ENCODE measurements at places on chromosomes 2 and 18.
A peak's percentile ranks its signal among the peaks of the same experiment; 100 is the strongest.

DNA sequence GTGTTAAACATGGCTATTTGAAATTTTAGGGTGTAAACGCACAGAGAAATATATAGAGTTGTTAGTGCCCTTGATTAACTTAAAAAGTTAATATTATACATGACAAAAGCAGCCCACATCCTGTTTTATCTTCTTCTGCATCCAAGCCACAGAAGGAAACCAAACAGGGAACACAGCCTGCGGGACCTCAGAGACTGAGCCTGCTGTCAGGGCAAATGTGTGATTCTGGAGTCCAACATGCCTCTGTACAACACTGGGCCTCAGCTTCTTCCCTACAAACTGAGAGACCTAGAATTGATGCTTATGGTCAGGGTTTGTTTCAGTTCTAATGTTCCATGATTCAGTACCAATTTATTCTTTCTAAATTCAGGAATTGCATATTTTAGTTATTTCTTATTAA is 404.7 kb downstream of the FBXO15 start:
- no peak for DNase-seq

DNA sequence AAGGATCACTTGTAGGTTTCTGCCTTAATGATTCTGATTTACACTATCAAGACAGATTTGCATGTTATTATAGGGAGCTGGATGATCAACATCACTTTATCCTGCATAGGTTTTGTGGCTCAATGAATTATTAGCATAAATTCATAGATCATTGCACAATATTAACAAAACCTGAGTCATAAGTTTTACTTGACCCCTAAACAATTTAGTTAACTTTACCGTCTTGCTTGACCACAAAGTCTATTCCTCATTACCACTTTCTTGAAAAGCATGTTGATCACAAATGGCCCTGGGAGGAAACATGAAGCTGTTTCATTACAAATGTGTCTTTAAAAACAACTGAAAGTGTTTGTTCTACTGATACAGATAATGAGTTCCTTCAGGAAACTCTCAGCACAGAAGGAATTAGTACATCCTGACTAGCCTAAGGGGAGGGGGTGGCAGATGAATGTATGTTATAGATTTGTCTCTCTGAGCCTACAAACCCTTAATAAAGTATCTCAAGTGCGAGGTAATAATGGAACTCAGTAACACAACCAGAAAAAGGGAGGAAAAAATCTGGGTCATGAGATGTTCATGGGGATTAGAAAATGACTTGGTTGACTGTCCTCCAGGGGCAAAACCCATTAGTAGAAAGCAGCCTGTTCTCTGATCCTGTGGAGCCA is 303.4 kb downstream of the PIK3C3 start:
- DNase-seq = no peak

- DNase-seq = no peak
These were observed 21.7 kb downstream of the ITGAV start for GRCh38 chr2:186611526-186611925.

DNA sequence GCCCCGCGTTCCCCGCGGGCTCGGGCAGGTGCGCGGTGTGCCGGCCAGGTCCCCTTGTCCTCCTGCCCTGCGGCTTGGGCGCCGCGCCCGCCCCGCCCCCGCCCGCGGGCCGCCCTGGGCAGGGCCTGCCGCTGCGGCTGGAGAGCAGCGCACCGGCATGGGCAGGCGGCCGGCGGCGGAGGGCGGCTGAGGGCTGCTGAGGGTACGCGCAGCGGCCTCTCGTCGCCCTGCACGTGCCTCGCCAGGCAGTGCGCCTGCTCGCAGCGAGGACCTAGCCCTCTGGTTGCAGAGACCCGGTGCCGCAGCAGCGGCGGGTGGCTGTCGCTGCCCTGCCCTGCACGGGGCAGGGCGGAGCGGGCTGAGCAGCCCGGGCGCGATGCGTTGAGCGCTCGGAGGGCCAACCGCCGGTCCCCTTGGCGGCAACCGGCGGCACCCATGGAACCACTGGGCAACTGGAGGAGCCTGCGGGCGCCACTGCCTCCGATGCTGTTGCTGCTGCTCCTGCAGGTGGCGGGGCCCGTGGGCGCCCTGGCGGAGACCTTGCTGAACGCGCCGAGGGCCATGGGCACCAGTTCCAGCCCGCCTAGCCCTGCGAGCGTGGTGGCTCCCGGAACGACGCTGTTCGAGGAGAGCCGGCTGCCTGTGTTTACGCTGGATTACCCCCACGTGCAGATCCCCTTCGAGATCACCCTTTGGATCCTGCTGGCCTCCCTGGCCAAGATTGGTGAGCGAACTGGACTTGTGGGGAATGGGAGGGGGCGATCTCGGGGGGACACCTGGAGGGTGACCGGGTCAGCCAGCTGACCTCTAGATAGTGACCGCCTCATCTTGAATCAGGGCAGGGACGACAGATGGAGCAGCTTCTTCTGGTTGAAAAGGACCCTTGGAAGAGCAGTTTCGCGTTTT is at the start of gene SLC9A2:
SLC9A2 (plus strand) TSS at position 140 of the 906 bp plus-strand sequence; CDS start at position 436, 296 bp downstream.
- DNase-seq = peak; percentile 21

DNA sequence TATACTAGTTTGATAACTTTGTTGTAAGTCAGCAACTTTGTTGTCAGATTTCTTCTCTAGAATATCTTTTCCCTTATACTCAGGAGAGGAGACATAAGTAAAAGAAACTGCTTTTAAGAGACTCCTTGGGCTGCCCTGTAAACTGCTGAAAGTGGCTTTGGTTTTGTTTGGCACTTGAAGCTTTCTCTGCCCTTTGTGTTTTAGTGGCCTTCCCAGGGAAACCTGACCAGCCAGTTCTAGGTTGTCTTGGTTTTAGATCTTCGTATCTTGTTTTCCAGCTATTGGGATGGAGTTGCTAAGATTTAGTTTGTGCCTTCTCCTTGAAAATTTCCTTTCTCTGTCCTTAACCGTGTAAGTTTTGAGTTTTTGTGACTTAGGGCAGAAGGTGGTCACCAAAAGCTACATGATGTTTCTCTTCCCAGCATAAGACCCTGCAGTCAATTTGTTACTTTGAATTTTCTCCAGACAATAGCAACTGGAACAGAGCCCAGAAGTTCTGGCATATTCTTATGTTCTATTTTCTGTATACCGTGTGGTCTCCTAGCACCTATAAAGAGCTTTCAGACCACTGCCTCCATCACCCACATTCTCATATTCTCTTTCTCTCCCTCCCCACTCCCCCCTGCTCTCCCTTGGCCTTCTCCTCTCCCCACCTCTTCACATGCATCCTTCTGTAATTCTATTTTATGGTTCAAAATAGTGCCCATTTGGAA is 81.1 kb downstream of the BOLA3 start:
- no peak for DNase-seq

- no peak for DNase-seq
These were observed 15.1 kb upstream of the NMUR1 start for GRCh38 chr2:231545105-231545902.

- DNase-seq = peak; percentile 59
These were observed 64.3 kb upstream of the EPAS1 start for GRCh38 chr2:46232860-46233259.

DNA sequence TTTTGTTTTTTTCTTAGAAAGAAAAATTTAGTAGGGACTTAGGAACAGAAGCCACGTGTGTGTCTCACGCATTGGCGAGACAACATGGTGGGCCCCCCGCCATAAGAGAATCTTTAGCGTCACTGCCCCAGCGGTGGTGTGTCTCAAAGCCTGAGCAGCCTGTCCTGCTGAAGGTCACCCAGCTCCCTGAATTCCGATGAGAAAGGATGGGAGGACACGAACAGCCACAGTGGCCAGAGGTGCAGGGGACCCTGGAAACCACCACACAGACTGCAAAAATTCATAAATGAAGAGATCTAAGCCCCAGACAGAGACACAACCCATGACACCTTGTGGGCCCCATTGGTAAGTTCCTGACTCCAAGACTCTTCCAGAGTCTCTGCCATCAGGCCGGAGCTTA is 266.1 kb upstream of the RAB6C start:
- no peak for DNase-seq

GRCh38 chr2:20186078-20186854 is 38.7 kb downstream of the SDC1 start:
- peak; percentile 32 for DNase-seq

- peak; percentile 12 for DNase-seq
These were observed 25.7 kb downstream of the PSMA8 start for GRCh38 chr18:26159353-26159752.

DNA sequence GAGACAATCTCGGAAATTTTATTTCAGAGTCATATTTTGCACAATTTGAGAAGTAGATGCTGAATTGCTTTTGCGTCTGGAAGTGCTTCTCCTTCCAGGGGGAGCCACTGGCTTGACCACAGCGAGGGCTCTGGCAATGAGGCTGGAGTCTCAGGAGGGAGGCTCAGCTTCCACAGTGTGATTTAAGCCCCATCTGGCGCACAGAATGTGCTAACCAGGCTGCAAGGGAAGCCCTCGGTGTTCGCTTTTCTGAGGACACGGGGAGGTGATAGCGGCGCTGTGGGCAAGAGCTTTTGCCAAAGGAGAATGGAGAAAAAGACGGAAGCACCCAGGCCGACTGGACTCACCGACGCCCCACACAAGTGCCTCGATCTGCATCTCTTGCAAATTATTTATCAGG is 52.4 kb downstream of the ADI1 start:
- no peak for DNase-seq

- peak; percentile 32 for DNase-seq
These were observed 109.8 kb downstream of the ADCYAP1 start for GRCh38 chr18:1014509-1014908.

GRCh38 chr2:230326453-230327417 is at the start of gene SP140L:
TSS of gene SP140L (plus strand) at chr2:230327193. CDS start at chr2:230327270, 77 bp downstream.
- DNase-seq = peak; percentile 90

DNA sequence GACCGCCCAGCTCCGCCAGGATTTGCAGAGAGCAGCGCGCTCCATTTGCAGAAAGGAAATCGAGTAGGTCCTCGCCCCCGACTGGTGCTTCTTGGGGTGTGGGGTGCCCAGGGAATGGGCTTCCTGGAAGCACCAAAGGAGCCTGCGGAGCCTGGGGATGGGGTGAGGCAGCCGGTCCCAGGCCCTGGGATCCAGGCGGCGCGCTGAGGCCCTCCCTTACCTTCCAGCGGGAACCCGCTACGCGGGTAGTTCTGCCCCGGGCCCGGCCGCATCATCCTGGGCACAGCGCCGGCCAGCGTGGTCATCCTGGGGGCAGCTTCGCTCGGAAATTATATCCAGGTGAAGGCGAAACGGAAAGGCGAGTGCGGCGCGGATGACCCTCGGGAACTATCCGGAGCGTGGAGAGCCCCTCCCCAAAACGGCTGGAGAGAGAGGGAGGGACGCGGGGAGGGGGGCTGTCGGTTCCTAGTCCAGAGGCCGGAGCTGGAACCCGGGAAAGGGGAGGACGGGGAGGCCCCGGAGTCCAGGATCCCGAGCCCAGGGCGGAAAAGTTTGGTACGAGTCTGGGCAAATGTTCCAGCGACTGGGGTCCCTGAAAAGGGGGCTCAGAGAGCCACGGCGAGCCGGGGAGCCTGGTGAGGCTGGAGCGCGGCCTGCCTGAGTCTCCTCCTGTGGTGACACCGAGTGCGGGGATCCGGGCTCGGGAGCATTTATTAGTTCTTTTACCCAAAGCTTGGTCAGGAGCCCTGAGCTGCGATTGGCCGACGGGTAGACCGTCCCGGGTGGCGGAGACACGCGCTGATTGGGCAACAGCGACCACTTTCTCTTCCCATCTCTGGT is at the start of gene PAX3:
PAX3 (minus strand) TSS at position 688 of the 840 bp plus-strand sequence; CDS start at position 305, 383 bp downstream.
- DNase-seq = no peak

GRCh38 chr18:67104700-67105284 is 411.7 kb downstream of the DSEL start:
- DNase-seq = peak; percentile 84

- no peak for DNase-seq
These were observed 160.7 kb downstream of the RAB3GAP1 start for GRCh38 chr2:135212757-135213156.

DNA sequence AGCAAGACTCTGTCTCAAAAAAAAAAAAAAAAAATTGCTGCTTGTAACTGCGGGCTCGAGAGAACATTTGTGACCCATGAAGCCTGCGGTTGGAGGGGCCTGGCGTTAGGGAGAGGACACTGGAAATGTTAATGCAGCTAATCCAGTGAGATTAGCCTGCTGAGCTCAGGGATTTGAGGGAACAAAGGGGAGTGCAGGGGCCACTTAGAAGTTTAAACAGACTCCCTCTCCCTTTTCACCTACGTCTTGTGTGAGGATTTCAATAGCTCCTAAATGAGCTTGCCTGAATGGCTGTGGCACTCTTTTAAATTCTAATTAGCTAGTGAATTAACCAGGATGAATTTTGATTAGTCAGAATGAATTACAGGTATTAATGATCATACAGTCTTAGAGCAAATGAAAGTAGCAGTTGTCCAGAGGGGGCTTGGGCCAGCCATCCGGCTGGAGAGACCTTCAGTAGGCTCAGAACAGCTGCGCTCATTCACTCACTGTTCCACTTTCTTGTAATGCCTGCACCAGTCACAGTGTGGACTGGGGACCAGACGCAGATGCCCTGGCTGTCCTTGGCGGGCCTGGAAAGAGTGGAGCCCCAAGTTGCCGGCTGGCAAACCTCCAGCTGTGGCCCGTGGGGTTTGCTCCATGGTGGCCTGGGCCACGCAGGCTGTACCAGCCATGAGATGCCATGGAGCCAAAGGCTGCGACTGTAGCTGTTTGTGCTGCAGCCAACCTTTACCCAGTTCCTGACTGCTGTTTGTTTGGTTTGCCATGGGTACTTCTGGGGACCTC is 20.8 kb downstream of the LDLRAD4 start:
- DNase-seq = no peak

DNA sequence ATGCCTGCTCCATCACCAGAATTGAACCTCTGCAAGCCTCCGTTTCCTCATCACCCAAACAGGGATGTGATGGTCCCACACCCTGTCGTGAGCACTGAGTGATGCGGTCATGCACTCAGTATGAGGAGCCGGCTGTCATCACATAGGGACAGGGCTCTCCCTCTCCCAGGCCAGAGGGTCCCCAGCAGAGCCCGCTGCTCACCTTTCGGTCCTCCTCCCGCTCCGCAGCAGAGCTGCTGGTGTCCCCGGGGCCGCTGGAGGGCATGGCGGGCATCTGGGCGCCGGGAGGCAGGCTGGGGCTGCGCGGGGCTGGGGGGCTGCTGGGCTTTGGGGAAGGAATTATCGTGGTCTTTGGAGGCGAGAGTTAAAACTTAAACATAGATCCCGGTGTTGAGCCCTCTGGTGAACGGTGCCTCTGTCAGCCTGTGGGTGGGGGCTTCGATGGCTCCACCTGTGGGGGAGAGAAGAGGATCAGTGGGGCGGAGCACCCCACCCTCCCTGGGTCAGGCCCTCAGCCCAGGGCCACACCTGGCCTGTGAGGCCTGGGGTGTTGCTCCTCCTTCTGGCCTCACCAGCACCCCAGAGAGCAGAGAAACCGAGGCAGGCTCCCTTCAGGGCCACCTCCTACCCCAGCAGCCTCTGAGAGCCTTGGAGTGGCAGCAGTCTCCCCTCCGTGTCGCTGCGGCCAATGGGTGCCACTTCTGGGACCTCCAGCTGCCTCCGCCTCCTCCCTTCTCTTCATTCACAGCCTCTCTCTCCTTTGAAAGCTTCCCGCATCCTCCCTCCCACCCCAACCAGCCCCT is 27.8 kb downstream of the DNMT3A start:
- no peak for DNase-seq

GRCh38 chr2:38243186-38243880 is 133.7 kb downstream of the ATL2 start:
- DNase-seq = no peak

DNA sequence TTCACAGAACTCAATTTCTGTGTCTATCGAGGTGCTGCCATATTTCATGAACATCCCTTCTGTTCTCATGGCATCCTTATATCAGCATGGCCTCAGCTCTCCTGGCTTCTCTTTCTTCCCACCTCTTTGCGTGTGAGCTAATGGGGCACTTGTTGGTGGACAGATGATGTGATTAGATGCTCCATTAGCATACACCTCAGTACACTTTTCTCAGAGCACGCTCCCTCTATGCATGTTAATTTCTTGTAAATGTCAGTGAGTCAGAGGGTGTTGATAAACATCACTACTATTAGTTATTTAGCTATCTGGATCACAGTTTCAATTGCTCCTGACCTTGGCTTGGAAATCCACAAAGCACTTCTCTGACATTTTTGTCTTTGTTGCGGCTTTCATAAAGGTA is 159.4 kb downstream of the CD8B2 start:
- no peak for DNase-seq
